ENCODE measurements at places on chromosomes 4 and X.

DNA sequence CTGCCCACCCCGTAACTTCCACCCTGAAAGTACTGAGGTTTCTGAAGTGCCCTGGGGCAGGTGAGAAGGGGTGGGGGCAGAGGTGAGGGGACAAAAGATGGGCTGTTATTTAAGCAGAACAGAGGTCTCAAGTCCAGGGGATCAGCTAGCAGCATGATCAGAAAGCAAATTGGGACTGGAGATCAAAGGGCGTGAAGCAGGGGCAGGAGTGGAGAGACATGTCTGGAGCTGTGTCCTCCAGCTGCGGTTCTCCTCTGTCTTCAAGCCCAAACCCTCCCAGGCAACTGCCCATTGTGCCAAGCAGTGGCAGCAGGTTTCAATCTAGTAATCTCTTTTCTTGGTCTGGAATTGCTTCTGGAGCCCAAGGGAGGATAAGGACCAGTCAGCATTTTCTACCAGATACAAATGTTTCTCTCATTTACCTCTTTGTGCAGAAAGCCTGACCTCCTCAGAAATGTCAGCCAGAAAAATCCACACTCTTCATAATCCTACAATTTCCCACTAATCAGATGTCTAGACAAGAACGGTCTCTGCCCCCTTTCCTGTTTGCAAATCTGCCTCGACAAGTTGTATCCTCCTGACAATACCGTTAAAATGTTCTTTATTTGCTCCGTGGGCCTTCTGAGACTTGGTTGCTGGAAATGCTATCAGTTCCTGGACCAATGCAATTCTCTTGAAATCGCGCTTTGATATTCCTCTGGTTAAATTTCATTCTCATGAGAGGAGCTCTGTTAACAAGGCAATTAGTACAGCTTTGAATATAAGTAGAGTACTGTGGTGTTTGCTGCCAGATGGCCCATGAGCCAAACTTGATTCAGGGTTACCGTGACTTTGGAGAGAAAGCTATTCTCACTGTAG lies 23.2 kb upstream of the RASL11B start:
- DNase-seq: no peak

DNA sequence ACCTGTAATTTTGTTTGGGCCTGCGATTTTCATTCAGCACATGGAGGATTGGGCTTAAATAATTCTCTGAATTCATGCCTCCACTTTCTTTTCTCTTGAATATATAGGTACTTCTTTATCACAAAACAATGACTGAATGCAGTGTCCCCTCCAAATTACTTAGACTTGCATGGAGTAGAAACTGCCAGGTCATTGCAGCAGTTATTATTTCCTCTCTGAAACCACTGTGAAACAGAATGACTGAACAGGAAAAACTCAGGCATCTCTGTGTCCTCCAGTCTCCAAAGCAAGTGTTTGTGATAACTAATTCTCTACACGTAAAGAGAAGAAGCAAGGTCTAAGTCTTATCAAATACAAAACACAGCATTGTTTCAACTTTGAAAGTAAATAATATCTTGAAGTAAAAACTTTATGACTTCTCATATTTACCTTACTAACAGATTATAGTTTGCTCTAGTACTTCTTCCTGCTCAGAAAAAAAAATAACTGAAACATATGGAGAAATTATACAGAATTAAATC lies 144.5 kb upstream of the DIAPH2 start:
- DNase-seq: no peak

- DNase-seq: no peak
These were observed 550.9 kb upstream of the BOD1L1 start for GRCh38 chr4:14178421-14178820.

DNA sequence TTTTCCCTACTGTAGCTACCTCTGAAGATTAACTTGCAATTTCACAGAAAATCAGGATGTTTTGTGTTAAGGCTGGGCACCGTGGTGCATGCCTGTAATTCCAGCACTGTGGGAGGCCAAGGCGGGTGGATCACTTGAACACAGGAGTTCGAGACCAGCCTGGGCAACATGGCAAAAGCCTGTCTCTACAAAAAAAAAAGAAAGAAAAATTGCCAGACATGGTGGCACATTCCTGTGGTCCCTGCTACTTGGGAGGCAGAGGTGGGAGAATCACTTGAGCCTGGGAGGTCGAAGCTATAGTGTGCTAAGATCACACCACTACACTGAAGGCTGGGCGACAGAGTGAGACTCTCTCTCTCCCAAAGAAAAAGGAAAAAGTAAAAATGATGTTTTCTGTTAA lies 27.4 kb downstream of the APELA start:
- no peak for DNase-seq

GRCh38 chr4:86653237-86653865 lies 59.2 kb downstream of the PTPN13 start:
- DNase-seq: no peak
